Activated CD4-positive, alpha-beta T cell treated with anti-CD3 and anti-CD28 coated beads for 24 hours (primary cell): ENCODE measurements at places on chromosomes 16 and 17.

- no peak for DNase-seq
Observed at GRCh38 chr17:63954402-63955063, 18.2 kb downstream of the SCN4A start.

GRCh38 chr17:19021622-19022083 lies 17.1 kb upstream of the FAM83G start:
- no peak for DNase-seq

- DNase-seq: no peak
Observed at GRCh38 chr16:59210955-59211541, 476.9 kb upstream of the GOT2 start.

DNA sequence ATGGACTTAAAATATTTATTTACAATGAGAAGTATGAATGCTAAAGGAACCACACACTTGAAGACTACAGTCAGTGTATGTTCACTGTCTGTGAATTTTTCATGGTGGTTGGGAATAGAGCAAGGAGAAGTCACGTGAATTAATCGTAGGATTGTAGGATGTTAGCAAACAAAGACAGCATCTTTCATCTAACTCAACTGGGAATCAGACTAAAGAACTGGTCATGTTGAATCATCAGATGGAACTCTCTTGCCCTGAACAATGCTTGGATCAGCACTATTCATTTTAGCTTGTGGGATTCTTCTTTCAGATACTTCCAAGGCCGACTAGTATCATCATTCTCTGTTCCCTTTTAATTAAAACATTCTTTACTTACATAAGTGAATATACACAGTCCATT lies 18.1 kb downstream of the KCNJ2 start:
- DNase-seq: no peak

- no peak for DNase-seq
Observed at GRCh38 chr17:7004398-7005253, 7.8 kb upstream of the RNASEK start.

DNA sequence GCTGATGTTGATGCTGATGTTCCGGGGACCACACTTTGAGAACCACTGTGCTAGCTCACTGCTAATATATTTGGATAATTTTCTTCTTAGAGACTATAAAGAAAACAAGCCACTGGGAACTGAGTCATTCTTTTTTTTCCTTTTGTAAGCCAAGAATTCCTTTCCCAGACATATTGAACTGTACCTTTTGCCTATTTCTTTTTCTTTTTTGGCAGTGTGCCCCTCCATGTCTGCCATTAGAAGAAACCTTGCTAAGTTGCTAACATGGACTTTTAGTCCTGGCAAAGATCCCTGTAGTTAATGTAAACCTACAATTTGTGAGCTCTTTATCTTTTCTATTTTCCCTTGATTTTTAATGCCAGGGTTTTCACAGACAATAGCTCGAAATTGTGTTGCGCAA lies 17.3 kb upstream of the ERCC4 start:
- DNase-seq: no peak

DNA sequence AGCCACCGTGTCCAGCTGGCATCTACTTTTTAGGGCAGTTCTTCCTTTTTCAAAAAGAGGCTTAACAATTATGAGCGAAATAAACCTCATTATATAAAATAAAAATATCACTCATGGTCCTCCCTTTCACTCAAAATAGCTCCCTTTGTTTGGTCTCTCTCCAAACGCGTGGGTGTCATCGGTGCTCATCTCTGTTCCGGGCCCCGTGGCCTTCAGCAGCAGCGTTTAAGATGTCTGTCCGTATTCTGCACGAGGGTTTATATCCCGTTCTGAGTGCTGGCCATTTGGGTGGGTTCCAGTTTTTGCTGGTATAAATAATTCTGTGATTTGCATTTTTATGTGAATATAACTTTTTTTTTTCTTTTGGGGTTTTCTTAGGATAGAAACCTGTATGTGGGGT lies 33.4 kb downstream of the PRMT7 start:
- DNase-seq: no peak

- DNase-seq: peak; percentile 26
Observed at GRCh38 chr16:7025616-7026190, 306.9 kb upstream of the RBFOX1 start.

- DNase-seq: no peak
Observed at GRCh38 chr17:50934672-50935220, 68.6 kb upstream of the TOB1 start.

- DNase-seq: no peak
Observed at GRCh38 chr16:65838001-65838400, 528.5 kb upstream of the CDH5 start.

DNA sequence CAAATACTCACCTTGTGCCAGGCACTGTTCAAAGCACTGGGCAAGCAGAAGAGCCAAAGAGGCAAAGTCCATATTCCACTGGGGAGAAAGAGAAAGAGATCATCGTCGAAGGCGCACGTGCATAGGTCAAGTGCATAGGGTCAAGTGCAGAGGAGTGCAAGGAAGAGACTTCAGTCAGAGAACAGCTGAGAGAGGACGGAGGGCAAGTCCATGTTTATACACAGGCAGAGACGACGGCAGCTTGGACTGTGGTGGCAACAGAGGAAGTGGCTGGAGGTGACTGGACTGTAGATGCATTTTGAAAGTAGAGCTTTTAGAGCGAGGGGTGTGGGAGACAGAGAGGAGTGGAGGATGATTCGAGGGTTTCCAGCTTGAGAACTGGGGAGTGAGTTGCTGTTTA lies 74.7 kb upstream of the SDK2 start:
- DNase-seq: no peak

GRCh38 chr17:62870552-62870971 lies 62.4 kb upstream of the MARCHF10 start:
- DNase-seq: no peak

GRCh38 chr16:54690710-54691109 lies 240.0 kb upstream of the IRX5 start:
- no peak for DNase-seq

DNA sequence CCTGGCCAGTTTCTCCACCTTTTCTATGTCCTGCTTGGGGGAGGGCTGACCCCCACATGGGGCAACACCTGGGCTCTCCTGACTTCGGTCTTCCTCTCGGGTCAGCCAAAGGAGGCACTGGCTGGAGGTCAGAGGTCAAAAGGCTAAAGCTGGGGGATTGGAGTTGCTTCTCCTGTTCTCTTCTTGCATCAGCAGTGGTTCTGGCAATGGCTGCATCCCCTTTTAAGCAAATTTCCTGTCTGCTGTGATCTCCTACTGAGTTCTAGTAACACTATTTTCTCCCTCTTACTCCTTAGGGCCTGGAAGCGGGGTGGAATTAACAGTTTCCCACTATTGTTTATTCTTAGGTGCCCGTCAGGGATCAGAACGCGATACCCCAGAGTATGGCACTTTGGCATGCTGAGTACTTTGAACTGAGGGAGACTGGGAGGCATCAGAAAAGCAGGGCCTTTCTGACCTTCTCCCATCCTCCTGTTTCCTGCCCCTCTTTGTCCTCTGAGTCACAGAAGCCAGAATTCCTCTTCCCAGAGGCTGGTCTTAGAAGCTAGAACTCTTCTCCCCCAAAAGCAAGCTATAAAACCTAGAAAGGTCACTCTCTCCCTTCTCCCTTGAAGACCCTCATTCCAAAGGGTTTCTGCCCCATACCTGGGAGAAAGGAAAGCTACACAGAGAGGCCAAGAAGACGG lies 268.2 kb downstream of the STX8 start:
- no peak for DNase-seq

- DNase-seq: no peak
Observed at GRCh38 chr16:16036359-16036792, 87.0 kb downstream of the ABCC1 start.

DNA sequence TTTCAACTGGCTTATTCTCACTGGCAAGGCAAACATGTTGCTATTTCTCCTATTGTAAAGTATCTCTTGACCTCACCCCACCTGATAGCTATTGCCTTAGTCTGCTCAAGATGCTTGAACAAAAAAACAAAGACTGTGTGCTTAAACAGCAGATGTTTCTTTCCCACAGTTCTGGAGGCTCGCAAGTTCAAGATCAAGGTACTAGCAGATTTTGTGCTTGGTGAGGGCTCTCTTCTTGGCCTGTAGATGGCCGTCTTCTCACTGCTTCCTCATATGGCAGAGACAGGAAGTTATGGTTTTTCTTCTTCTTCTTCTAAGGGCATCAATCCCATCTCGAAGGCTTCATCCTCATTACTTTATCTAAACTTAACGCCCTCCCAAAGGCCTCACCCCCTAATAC lies 109.7 kb upstream of the CLEC3A start:
- DNase-seq: no peak

DNA sequence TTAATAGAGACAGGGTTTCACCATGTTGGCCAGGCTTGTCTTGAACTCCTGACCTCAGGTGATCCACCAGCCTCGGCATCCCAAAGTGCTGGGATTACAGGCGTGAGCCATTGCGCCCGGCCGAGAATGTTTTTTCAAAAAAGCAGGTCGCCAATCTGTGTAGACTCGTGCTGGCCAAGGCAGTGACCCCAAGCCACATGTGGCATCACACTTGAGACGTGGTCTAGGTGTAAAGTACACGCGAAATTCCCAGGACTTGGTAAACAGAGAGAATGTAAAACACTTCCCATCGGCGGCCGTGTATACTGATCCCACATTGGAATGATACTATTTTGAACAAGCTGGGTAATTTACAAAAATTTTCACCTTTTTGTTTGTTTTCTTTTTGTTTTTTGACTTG lies 41.1 kb downstream of the TBC1D16 start:
- no peak for DNase-seq

DNA sequence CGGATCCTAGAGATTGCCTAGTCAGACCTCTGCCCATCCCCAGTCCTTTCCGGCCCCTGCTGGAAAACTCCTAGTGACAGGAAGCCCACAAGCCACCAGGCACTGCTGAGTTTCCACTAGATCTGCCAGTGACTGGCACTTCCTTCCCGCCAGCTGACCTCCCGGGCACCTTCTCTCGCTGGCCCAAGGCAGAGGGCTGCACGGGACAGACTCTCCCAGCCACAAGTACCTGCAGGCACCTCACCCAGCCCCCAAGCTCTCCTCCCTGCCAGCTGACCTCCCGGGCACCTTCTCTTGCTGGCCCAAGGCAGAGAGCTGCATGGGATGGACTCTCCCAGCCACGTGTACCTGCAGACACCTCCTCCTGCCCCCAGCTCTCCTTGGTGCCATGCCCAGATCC lies 66.3 kb upstream of the DOC2B start:
- no peak for DNase-seq

- no peak for DNase-seq
Observed at GRCh38 chr16:2840914-2841313, 10.8 kb downstream of the ZG16B start.

GRCh38 chr17:57372156-57372555 lies 115.8 kb downstream of the MSI2 start:
- no peak for DNase-seq

DNA sequence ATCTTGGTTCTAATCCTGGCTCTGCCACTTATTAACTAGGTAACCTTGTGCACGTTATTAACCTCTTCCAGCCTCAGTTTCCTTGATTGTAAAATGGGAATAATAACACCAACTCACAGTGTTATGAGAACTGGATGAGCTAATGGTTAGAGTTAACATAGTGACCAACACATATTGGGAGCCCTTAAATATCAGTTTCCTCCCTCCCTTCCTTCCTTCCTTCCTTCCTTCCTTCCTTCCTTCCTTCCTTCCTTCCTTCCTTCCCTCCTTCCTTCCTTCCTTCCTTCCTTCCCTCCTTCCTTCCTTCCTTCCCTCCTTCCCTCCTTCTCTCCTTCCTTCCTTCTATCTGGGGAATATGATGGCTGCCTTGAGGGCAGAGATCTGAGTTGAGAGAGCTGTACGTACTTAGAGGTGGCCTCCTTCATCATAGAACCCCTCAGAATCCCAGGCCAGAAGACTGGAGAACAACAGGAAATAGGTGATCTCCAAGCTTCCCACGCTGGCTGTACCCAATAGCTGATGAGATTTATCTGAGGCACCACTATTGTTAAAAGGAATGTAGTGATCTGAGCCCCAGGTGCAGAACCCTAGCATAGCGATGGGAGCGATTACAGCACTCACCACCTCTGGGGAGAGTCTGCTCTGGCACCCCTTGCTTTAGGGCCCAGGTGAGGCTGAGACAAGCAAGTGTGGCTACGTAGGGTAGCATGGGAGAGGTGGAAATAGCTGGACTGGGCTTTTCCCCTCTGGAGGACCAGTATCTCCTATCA lies 26.2 kb downstream of the CCR7 start:
- no peak for DNase-seq
